Tongue (tissue), 3 donors: ENCODE measurements at places on chromosomes 1 and 21. TPM values are rescaled to one million over a fixed set of nuclear protein-coding genes. Genes with fewer than 3 reads are reported as not detected.

- no peak for DNase-seq
Observed at GRCh38 chr1:28170001-28170596, 6.4 kb downstream of the PTAFR start.

DNA sequence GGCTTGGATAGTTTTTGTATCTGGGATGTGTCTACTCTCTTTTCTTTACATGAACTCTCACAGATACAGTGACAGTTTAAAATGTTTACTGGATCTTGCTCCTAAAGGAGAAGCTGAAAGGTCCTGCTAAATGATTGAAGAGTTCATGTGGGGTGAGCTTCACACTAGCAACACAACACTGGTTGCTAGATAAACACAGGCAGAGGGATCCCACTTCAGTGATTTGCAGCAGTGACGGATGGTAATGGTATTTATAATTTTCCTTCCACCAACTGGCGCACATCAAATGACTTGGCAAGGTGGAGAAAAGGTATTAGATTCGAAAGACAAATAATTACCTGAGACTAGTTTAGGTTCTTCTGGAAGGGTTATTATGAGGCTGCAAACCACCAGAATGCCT, 270.2 kb downstream of the TBX15 start:
- peak; percentile 32 for DNase-seq

- no peak for DNase-seq
Observed at GRCh38 chr1:79660129-79660528, 653.6 kb upstream of the ADGRL4 start.

DNA sequence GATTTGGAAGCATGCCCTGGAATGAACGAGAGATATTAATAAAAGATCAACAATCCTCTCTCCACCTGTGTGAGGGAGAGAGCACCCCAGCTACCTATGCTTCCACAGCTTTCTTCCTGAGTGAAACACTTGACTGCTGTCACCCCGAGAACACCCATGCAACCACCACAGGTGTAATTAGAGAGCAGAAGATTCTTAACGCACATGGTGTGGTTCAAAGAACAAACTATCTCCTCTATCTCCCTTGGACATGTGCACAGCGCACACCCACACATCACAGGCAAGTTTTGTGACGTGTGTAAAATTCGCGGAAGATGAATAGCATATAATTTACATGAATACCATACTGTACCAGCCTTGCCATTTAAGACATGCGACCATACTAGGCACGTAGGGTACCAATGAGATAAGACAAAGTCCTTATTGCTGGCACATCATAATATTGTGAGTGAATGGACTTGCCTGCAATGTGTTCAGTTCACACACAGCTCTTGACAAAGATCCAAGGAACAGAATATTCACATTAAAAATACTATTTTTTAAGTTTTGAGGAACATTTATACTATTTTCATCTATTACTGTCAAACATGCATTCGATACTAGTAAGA, 11.6 kb downstream of the ERRFI1 start:
- no peak for DNase-seq

DNA sequence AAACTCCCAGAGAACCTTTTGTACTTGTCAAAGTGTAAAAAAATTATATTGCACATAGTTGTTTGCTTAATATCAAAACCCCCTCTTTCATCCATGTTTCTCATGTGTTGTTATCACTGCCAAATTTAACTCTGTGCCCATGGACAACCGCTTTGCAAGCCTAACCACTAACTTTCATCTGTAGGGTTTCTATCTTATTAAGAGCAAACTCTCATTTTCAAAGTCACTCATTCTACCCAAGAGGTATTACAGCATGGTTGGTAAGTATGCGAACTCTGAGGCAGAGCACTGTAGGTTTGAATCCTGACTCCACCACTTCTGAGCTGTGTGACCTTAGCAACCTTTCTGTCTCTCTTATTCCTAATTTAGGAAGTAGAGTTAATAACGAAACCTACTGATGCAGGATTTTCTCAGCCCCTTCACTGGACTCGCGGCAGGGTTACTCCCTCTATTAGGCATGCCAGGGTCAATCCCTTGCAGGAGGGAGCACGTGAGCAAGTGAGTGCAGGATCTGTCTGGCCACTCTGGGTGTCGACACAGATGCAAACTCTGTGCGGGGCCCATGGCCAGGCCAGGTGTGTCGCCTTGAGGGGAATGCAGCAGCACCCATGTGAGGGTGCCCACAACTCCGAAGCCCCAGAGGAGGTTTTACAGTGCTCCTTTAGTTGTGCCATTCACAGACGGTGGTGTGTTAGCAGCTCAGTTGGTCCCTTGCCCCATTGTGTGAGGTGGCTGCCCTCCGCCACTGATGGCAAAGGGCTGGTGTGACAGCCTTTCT, 361.5 kb upstream of the ADGRL2 start:
- no peak for DNase-seq

DNA sequence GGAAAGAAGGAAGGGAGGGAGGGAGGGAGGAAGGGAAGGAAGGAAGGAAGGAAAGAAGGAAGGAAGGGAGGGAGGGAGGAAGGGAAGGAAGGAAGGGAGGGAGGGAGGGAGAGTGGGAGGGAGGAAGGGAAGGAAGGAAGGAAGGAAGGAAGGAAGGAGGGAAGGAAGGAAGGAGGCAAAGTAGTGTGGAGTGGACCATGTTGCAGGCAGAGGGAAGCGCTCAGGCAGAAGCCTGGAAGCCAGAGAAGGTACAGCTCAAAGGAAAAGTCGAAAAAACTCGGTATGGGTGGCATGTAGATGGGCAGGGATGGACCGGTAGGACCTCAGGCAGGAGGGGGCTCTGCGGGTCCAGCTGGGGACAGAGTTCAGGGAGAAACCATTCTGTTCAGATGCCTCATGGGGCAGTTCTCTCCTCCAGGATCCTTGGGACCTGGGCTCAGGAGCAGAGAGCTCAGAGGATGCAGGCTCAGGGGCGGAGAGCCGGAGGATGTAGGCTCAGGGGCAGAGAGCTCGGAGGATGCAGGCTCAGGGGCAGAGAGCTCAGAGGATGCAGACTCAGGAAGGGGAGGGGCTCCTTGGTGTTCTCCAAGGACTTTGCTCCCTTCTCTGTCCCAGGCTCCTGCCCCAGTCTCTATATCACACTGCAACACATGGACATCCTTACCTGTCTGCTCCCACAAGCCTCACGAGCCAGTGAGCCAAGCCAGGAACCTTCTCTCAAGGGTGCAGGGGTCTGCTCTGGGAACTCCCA, 13.6 kb upstream of the PADI3 start:
- DNase-seq: no peak

GRCh38 chr1:17645068-17645911, 105.8 kb downstream of the ARHGEF10L start:
- DNase-seq: no peak

The FCRLB gene
- 1.0 TPM for total RNA-seq

The COL8A2 gene
- total RNA-seq: 39.8 TPM

The SLC25A34 gene
- 2.9 TPM for total RNA-seq

The NES gene
- 216 TPM for total RNA-seq

The RHCE gene
- total RNA-seq: 2.2 TPM
